ENCODE measurements at places on chromosomes 3 and 15.

DNA sequence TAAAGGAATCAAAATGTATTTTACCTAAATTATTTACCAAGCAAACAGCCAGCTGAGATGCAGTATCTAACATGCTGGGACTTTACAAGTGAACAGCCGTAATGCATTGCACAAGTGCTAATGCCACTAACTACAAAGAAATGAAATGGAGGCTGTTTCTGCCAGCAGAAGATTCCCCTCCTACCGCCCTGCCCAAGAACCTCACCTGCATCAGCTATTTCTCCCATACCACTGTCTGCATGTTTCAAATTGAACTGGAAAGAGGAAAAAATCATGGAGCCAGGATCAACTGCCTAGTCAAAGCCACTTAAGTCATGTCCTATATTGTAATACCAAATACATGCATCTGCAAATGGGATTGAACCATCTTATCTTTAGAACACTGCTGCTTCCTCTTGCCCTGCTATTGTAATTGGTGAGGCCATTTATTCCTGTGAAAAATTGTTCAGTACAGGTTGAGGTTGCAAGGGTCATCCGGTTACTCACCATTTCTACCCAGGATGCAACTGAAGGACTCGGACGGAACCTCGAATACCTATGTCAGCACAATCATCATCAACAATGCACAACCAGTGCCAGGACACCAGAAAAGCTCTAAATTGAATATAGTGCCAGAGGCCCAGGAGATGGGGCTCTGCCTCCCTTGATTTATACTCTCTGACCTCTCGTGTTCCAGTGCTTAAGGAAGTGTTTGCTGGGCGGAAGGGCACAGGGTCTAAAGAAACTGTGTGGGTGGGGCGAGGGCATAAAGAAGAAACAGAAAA, 27.5 kb downstream of the ANXA2 start:
- no peak for DNase-seq

GRCh38 chr15:64640146-64640871, 135.1 kb downstream of the RBPMS2 start:
- DNase-seq, result no peak

DNA sequence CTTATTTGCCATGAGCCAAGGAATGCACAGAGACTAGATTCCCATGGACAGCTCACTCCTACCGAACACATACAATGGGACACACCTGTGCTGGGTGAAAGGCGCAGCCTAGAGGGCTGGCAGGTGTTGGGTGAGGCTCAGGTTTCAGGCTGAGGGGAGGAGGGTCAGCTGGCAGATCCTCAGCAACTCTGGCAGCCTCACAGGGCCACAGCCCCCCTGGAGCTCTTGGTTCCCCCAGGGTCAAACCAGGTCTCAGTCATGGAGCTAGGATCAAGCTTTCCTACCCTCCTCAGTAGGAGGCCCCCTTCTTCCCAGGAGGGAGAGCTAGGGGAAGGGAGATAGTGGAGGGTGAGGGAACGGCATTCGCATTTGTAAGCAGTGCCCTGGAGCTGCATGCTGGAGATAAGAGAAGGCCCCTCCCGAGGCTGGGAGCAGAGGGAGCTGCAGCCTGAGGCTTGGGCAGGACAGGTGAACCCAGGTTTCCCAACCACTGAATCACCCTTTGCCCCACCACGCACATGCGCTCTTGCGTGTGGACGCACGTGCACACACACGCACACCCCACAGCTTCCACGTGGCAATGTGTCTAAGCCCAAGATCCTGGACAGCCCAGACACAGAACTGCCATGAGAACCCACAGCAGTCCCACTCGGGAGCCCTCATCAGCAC, 26.3 kb upstream of the TFRC start:
- DNase-seq, result no peak

DNA sequence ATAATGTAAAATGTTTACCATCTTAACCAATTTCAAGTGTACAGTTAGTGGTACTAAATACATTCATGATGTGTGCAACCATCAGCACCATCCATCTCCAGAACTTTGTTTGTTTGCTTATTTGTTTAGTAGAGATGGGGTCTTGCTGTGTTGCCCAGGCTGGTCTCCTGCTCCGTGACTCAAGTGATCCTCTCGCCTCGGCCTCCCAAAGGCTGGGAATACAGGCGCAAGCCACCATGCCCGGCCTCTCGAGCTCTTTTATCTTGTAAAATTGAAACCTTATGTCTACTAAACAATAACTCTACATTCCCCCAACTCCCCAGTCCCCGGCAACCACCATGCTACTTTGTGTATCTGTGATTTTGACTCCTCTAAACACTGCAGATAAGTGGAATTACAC, 31.9 kb downstream of the FBXO45 start:
- DNase-seq, result no peak

DNA sequence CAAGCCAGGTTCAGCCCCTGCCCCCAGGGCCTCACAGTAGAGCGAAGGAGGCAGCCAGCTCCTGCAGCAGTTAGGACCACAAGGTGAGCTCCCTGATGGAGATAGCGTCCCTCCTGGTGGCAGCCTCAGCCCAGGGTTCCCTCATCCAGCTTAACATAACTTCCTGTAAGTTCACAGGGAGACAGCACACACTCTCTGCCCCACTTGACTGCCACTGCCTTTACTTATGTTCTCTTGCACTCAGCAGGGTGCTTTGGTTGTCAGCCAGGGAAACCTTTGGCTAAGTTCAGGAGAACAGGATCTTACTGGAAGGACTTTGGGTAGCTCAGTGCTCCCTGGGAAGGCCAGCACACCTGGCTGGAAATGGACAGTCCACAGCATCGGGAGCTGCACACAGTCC, 10.9 kb downstream of the KBTBD13 start:
- DNase-seq, result no peak

DNA sequence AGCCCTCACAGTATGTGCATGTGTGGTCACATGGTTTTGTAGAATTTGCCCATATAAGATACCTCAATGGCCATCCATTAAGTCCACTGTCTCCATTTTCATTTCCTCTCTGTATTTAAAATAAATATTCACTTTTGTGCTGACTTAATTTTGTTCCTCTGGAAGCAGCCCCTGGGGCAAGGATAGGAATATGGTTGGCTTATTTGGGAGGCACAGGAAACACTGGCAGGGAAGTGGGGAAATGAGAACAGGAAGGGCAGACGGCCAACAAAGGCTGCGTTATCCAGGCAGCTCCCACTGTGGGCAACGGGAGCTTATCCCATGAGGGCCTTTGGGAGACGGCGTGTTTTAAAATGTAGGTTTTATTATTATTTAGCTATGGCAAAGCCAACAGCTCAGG, 148.6 kb downstream of the SHQ1 start:
- no peak for DNase-seq

GRCh38 chr3:151430821-151431484, 29.9 kb downstream of the IGSF10 start:
- DNase-seq, result no peak

- no peak for DNase-seq
These were observed 61.2 kb downstream of the LYSMD4 start for GRCh38 chr15:99671926-99672635.

DNA sequence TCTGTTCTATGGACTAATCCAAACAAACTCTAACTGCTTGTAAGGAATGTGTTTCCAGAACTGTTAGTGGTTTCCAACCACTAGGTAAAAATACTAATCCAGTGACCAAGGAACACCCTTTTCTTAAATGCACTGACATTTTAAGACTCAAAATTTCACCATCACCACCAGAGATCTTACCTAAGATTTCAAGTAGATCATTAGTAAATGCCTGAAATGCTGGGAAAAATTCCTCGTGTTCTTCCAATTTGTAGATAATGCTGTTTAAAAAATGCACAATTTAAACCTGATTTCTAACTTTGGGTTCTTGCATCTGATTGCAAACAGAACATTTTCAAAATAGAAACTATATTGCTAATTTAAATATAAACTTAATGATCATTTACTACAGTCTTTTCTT, 63.4 kb downstream of the ESYT3 start:
- peak; percentile 11 for DNase-seq

DNA sequence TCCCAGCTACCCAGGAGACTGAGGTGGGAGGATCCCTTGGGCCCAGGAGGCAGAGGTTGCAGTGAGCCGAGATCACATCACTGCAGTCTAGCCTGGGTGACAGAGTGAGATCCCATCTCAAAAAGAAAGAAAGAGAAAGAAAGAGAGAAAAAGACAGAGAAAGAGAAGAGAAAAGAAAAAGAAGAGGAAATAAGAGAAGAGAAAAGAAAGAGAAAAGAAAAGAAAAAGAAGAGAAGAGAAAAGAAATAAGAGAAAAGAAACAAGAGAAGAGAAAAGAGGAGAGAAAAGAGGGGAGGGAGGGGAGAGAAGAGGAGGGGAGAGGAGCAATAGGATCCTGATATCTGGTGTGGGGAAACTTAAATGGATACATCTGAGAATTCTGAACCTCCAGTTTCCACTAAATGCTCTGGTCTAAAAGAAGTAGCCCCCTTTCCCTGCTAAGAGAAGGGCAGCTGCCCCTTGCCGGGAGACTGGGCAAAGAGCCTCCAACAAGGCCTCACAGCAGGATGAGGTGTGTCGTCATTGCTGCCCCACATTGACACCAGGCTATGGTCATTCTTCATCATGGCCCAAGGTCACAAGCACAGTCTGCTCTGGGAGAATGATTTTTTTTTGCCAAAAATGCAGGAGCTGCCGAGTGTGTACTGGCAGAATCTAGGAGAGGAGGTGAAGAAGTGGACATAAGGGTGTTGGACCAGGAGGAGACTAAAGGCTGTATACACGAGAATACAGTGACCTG, 21.1 kb upstream of the COMMD4 start:
- no peak for DNase-seq

DNA sequence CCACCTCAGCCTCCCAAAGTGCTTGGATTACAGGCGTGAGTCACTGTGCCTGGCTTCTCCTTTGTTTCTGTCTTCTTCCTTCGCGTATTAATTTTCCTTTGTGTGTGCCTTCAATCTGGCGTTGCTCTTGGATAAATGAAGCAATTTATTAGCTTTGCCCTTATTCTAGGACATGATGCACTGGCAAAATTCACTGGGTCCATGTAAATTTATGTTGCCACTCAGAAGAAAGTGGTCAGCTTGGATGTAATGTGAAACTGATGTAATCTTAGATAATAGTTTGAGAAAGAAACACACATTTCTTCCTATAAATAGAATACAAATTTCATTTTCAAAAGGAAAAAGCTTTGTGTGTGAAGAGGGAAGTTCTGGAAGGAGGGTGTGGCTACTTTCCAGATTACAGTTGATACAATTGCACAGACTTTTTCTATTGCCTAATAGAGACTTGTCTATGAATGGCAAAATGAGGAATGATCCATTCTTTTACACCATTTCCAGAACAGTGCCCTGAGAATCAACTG, 23.3 kb upstream of the ATP1B3 start:
- DNase-seq, result no peak

DNA sequence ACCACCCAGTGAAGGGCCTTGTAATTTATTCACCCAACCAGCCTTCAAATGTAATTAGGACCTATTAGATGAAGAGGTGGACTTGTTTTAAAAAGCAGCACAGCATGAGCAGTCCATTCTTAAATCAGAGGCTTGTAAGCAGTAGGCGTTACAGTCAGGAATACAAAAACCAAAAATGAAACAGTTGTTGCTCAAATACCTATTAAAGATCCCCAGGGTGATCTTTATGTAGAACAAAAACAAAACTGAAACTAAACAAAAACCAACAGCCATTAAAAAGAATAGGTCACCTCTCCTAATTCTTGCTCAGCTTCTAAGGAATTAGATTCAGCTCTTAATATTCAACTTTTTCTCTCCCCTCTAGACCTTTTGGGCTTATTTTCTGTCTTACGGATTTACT, 104.9 kb upstream of the ST8SIA2 start:
- DNase-seq, result no peak

DNA sequence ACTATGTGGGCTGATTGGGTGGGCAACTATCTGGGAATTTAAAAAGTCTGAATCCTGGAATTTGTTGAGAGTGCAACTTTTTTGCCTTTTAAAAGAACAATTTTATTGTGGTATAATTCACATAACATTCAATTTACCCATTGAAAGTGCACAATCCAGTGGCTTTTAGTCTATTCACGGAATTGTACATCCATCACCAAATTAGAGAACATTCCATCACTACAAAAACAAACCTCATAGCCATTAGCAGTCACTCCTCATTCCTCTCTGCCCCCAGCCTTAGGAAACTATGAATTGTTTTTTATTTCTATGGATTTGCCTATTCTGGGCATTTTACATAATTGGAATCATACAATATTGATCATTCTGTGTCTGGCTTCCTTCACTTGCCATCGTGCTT, 101.8 kb upstream of the ALDH1A3 start:
- no peak for DNase-seq

DNA sequence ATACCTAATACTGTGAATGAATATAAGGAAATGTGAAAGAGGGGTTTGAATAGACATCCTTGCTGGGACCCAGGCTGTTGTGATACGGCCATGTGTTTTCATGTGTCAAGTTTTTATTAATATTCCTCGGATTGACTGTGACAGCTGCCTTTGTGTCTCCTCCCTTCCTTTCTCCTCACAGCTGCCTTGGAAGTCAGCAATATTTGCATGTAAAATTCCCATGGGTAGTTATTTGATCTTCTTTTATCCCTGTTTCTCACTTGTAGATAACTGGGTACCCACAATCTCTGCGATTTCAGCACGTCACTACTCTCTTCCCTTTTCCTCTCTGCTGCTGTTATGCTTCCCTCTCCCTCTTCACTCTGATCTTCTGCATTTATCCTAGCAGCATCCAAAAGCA, 9.4 kb downstream of the GPR156 start:
- DNase-seq, result no peak

DNA sequence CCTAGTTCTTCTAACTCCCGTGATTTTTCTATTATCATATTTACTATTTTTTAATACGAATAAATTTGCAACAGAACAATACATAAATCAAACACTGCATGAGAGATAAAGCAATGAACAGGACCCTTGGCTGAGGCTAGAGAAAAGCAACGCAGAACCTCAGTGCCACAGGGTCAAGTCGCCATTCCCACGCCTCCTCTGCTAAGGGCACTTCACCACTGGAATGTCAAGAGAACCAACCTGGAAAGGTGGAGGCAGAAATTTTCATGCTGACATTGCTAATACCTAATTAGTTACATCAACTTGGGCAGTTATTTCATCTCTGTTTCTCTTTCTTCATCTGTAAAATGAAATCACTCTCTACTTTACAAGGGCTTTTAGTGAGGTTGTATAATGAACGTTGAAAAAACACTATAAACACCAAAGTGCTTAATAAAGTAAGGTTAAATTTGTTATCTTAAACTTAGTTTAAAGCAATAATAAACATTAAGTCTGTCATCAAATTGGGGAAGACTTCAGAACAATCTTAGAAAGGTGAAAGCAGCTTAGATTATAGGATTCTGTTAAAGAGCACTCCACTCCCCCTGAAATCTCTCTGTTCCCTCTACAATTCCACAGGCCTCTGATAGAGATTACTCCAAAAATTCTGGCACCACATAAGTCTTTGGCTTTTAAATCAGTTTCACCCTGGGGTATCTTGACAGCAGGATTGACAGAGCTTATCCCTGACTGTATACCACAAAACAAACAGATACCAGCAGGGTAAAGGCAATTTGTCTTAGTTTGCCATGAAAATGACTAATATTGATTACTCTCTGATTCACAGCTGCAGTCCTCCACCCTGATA, 41.9 kb downstream of the PLCH1 start:
- DNase-seq, result no peak

DNA sequence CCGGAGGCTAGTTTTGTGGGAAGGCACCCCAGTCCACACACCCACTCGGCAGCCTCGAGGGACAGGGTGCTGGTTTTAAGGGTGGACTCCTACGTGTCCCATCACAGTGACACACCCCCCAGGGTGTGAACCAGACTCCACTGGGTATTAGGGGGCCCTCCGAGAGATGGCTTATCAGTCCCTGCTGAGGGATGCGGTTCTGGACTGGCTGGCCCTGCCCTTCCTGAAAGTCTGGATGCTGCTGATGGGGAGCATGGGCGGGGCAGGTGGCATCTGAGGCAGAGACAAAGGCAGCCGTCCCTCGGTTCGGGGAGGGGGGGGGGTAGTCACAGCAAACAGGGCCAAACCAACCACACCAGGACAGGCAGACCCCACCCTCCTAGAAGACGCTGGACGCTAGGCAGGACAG, 939 bp upstream of the ULK3 start:
- no peak for DNase-seq

Data from IMR-90 (cell line).